ENCODE measurements at places on chromosomes 4 and X.

DNA sequence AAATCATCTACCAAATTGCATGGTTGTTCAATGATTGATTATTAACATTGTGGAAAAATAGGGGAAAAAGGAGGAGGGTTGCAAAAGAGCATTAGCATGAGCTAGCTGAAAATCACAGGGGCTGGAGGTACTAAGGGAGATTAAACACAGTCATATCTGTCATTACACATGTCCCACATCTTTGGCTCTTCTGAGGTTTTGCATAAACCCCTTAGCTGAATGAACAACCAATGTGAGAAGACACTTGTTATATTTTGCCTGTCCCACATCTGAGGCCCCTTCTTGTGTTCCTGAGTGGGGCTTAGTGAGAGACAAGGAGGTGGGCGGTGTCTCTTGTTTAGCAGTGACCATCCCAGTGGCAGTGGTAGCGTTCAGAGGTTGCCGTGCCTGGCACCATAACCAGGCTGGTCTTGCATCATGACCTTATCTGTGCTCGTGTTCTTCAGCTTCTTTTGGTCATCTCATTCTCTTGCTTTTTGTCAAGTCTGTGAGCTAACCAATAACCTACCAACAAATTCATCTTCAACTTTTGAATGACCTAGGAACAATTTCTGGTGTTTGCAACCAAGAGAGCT is 95.6 kb downstream of the MID1IP1 start:
- no peak for DNase-seq

- DNase-seq, result no peak
Observed at GRCh38 chr4:18480928-18481327, 459.4 kb upstream of the LCORL start.

- no peak for DNase-seq
Observed at GRCh38 chr4:78722320-78722719, 53.8 kb upstream of the BMP2K start.

DNA sequence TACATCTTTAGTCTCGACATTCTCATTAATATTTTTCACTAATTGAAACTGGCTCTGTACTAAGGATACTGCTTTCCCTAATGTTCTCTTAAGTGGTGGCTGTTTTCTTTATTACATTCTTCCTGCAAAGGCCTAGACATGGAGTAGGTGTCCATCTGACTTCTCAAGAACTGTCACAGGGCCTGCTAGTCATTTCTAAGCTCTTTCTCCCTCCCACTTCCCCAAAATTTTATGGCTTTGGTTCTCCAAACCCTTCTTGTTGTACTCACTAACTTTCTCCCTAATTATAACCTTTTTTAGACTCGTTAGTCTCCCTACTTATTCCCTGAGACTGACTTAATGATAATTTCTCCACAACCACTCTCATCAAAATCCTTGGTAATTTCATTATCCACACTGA is 133.3 kb downstream of the SPOCK3 start:
- no peak for DNase-seq

- peak; percentile 57 for DNase-seq
Observed at GRCh38 chrX:78375894-78376293, 48.5 kb upstream of the CYSLTR1 start.

DNA sequence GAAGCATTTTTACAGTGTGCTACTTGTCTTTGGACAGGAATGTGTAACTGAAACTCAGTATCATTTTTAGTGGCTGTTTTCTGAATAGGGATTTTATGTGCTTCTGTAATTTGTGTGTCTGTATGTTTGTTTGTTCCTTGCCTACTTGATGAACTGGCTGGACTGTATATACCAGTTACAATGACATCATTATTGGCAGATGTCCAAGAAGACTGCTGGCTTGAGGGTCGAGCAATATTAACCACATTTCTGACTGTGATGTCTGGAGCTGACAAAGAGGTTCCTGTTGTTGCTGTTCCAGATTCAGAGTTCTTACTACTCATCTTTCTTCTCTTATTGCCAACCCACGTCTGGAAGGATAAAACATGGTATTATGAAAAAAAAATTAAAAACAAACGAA is 33.0 kb downstream of the HDX start:
- no peak for DNase-seq

DNA sequence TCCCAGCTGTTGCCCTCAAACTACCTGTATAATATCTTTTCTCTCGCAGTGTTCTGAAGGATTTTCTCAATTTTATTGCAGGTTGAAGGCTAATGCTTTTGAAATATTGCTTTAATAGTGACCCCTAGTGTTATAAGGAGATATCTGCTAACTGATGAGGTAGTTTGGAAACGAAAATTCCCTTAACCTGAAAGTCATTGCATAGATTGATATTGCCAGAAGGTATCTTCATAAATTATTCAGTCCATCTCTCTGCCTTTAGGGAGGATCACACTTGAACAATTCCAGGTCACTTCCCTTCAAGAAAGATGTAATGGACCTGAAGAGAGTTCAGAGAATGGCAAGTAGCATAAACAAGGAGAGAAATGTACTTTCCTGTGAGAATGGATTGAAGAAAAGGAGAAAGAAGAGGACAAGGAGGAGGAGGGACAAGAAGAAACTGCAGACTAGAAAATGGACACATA is 44.1 kb downstream of the TIGD4 start:
- DNase-seq, result peak; percentile 41

DNA sequence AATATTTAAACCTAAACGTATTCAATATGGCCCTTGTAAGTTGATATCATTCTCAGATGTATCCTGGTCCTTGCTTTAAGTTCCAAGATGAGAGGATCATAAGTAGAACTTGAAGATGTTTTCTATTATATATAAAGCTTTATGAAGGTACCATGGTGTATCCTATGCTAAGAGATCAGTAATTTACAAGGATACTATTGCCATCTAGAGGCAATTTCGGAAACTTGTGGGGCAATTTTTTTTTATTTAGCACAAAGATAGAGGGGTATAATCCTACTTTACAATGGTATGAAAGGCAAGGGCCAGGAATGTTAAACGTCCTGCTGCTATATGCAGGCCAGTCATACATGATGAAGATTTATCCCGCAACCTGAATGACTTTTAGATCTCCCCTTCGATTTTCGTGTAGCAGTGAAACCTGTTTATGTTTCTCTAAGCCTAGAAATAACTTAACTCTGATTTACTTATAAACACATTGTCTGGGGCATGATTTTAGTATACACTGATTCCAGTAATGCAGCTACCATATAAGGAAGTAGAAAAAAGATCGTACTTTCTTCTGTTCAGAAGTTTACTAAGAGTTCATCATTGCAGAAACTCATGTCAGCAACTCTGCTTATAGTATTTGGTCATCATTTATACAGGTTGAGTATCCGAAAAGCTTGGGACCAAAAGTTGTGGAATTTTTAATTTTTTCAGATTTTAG is 2.6 kb downstream of the SLC25A31 start:
- peak; percentile 18 for DNase-seq

GRCh38 chrX:9805956-9806355 is 19.7 kb downstream of the SHROOM2 start:
- DNase-seq, result no peak

DNA sequence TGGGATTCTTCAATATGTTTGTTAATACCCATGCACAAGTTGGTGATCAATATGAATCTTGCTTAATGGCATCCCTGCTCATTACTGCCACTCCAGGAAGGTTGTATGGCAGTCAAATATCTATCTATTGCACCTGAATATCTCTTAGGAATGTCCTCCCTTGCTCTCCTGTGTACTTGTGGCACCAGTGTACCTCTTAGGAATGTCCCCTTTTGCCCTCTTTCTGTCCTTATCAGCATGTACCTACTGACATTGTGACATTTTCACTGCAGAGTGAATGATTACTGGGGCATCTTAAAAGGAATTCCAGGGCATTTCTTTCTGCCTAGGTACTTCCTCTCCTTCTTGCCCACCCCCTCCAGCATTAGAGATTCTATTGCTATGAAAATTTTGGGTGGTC is 163.8 kb upstream of the CENPE start:
- DNase-seq, result no peak

DNA sequence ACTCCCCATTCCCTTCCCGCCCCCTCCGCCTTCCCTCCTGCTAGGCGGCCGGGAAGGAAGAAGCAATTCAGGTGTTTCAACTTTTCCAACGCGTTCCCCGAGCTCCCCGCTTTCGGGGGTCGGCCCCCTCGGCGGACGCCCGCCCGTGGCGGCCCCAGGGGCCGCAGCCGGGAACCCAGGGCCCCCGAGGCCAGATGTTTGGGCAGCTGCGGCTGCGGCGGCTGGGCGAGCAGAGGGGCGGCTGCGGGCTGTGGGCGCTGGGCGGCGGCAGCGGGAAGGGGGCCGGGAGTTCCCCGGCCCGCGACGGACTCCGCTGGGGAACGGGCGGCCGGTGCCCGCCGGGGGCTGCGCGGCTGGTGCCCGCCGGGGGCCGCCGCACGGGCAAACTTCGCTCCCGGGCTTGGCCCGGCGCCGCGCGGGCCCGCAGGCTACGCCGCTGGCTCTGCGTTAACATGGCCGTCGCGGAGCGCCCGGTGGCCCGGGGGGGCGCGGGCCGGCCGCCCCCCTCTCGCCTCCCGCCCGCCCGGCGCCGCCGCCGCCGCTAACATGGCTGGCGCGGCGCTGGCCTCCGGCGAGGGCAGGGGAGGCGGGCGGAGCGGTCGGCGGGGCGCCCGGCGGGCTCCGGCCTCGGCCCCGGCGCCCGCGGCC is 510 bp downstream of the HMGB3 start:
- no peak for DNase-seq

GRCh38 chr4:80237992-80238391 is 28.5 kb upstream of the FGF5 start:
- no peak for DNase-seq

DNA sequence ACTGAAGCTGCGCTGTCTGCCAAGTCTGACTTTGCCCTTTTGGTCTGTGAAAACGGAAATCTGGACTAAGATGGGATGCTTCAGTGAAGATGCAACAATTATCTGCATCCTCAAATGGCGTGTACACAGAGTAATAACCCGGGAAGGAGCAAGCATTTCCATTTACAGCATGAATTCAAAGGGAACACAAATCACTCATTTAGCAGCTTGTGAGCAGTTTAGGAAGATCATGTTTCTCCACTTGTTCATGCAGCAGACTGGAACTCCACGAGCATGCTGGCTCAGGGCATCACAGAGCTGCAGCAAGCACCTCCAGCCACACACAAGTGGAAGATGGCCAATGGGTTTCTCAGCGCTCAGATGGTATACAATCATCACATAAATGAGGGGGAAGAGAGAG is 175.5 kb downstream of the NLGN4X start:
- no peak for DNase-seq

DNA sequence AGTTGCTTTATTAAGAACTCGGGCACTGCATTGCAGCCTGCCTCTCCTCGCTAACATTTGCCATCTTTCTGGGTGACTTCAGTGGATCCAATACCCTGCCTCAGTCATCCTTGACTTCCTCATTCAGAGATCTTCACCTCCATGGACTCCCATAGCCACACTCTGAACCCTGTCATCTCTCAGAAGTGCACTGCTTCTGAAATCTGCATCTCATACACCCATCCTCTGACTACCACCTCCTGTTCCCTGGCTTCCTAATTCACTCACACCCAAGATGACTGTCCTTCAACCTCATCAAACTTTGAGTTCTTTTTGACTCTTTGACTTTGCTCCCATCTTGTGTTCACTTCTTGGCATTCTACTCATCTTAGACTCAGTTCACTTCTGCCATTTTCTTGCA is 25.3 kb upstream of the CYBB start:
- DNase-seq, result peak; percentile 22

DNA sequence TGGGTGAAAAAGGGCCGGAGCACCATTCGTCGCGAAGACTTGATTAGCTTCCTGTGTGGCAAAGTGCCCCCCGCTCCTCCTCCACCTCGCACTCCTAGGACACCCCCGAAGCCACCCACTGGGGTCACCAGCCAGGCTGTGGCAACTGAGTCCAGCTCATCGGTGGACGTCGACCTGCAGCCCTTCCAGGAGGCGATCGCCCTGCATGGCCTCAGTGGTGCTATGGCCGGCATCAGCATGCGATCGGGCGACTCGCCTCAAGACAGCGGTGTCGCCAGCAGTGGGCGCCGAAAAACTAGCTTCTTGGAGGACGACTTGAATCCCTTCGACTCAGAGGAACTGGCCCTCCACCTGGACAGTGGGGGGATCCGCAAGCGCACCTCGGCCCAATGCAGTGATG is 126.8 kb upstream of the CXorf66 start:
- DNase-seq, result no peak

DNA sequence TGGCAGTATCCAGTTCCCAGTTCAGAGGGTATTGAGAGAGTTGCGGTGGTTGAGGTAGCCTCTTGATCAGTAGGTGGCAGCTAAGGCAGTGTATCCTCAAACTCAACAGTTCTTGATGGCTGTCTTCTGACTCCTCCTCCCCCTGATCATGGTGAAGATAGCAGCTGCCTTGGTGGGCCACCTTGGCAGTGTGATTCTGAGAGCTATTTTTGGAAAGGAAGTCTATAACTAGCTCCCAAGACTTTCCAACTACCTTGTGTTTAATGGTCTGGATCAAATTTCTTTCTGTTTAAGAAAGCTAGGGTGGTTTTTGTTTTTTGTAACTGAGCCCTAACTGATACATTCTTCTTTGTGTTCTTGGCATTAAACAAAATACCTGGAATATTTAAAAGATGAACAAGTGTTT is 10.5 kb upstream of the TBC1D19 start:
- no peak for DNase-seq

- no peak for DNase-seq
Observed at GRCh38 chrX:56947699-56948098, 47.6 kb downstream of the SPIN3 start.

GRCh38 chr4:31545330-31545729 is 825.2 kb downstream of the PCDH7 start:
- no peak for DNase-seq

DNA sequence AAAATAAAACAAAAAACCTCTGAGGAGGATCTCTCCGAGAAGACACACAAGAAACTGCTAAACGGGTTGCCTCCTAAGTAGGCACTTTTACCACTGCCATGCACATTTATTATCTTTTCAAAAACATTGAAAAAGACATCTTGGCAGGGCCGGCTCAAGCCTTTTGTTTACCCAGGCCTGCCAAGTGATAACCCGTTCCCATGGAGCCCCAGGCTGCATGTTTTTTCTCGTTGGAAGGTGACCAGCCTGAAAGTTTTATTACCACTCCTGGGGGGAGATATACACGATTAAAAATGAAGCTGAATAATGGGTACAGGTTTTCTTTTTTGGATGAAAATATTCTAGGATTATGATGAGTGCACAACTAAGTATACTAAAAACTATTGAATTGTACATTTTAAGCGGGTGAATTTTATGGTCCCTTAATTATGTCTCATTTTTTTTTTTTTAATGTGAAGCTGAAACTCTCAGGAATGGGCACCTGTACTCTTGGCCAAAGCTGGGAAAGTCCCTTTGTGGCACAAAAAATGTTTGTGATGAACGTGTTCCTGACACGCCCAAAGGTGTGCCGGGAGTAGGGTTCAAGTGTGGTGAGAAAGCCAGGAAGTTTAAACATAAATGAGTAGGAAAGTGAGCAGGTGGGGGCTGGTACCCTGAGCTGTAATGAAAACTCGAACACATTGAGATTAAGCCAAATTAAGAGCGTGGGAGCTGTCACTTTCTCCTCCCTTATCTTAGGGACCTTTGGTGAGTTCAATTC is 1.5 kb upstream of the MAP7D2 start:
- no peak for DNase-seq

- DNase-seq, result no peak
Observed at GRCh38 chrX:33272986-33273385, 61.6 kb upstream of the DMD start.

All from activated CD4-positive, alpha-beta T cell treated with anti-CD3 and anti-CD28 coated beads, Interleukin-2, Interleukin-4, amounts not matched to agents 100 ng/mL and 50 ng/mL, durations not matched to agents 16 hours and 8 hours (primary cell).